ENCODE measurements at places on chromosomes 11 and 22.
A peak's percentile ranks its signal among the peaks of the same experiment; 100 is the strongest.

DNA sequence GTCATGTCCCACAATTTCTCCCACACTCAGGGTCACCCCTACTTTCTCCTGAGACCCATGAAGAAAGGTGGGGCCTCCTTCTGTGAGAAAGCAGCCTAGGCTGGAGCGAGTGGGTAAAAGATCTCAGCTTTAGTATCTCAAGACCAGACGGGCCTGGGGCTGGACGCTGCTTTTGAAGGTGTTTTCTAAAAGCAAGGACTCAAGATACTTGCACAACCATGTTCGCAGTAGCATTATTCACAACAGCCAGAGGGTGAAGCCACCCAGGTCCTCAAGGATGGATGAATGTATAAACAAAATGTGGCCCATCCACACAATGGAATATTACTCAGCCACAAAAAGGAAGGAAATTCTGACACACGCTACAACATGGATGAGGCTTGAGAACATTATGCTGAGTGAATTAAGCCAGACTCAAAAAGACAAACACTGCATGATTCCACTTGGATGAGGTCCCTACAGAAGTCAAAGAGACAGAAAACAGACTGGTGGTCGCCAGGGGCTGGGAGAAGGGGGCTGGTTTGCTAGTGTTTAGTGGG lies 10.6 kb downstream of the SHANK2 start:
- H3K4me3 ChIP-seq = no peak overlapping the region
- no peak overlapping the region for H3K27ac ChIP-seq
- DNase-seq = no peak
- H3K36me3 ChIP-seq = peaks cover 15% of the 10 kb centered on the region
- H3K27me3 ChIP-seq = no peaks in the 10 kb centered on the region

DNA sequence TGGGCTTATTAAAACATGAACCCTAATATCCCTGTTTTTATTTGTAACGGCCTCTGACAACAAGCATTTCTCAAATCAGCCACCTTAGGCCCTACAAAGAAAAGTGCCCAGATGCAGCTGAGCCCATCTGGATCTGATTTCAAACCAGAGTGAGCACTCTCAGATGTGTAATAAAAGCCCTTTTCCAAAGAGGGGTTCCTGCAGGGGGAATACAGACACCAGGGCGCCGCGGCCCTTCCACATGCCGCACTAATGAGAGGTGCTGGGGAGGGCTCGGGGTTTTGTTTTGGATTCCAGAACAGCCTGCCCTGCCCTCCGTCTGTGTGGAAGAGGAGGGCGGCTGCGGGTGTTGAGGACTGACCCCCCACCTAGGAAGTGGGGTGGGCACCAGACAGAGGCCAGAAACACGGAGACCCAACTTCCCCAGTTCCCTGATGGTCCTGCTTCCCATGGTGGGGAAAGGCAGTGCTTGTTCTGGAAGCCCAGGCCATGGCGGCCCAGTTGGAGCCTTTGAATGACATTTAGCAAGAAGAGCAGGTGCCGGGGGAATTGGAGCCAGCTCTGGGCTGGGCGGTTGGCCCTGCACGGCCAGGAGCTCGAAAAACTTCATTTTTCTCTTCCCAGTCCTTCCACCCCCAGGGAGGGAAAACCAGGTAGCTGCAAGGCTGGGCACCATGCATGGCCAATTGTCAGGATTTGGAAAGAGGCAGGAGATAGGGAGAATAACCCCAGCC lies 63.7 kb downstream of the MACROD1 start:
- H3K4me1 ChIP-seq = peaks cover 11% of the 10 kb centered on the region
- no peak overlapping the region for H3K27ac ChIP-seq
- H3K36me3 ChIP-seq = no peaks in the 10 kb centered on the region
- no peak for DNase-seq
- H3K4me3 ChIP-seq = no peak overlapping the region
- peaks cover 36% of the 10 kb centered on the region for H3K27me3 ChIP-seq

DNA sequence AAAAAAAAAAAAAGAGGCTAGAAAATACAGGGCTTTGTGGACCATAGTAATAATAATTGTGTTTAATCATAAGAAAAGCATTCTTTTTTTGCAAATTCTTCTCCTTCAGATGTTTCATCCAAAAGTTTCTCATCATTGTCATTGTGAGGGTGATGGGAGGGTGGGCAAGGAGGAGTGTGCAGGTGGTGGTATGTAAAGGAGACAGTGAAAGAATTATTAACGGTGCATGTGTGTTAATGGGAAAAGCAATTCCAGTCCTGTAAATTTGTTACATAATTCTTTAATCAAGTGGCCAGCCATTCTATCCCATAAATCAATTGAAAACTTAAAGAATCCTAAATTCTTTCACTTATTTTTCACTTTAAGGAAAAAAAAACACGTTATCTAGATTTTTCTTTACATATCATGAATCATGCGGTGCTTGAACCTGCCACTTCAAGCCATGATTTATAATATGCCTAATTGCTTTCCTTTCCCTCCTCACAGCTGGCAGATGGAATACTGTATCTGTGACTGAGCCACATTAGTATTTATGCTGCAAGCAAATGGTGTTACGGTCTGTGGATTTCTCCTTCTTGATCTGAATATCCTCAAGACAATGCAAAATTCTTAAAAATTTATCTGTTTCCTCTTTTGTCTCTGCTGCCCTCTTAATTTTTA lies 318.5 kb downstream of the JRKL start:
- no peak for DNase-seq
- peaks cover 35% of the 10 kb centered on the region for H3K4me1 ChIP-seq
- H3K36me3 ChIP-seq = no peaks in the 10 kb centered on the region
- peak overlapping the region; percentile 62 for H3K27ac ChIP-seq

- peaks cover 17% of the 10 kb centered on the region for H3K27me3 ChIP-seq
- H3K27ac ChIP-seq = no peak overlapping the region
- DNase-seq = no peak
- H3K36me3 ChIP-seq = no peaks in the 10 kb centered on the region
- no peak overlapping the region for H3K4me3 ChIP-seq
Observed at GRCh38 chr22:49140911-49141665, 686.6 kb downstream of the BRD1 start.

- no peaks in the 10 kb centered on the region for H3K36me3 ChIP-seq
- no peak overlapping the region for H3K4me3 ChIP-seq
- H3K4me1 ChIP-seq = no peaks in the 10 kb centered on the region
- DNase-seq = no peak
- no peak overlapping the region for H3K27ac ChIP-seq
Observed at GRCh38 chr11:35330931-35331330, 88.4 kb downstream of the SLC1A2 start.

- no peaks in the 10 kb centered on the region for H3K27me3 ChIP-seq
- no peaks in the 10 kb centered on the region for H3K36me3 ChIP-seq
- no peak overlapping the region for H3K4me3 ChIP-seq
- H3K4me1 ChIP-seq = peaks cover 9% of the 10 kb centered on the region
Observed at GRCh38 chr11:92775003-92775676, 194.3 kb upstream of the MTNR1B start.

- H3K4me1 ChIP-seq = peaks cover 3% of the 10 kb centered on the region
- no peak overlapping the region for H3K4me3 ChIP-seq
- no peak overlapping the region for H3K27ac ChIP-seq
- no peaks in the 10 kb centered on the region for H3K27me3 ChIP-seq
- no peaks in the 10 kb centered on the region for H3K36me3 ChIP-seq
Observed at GRCh38 chr22:50190941-50191741, 5.4 kb downstream of the TRABD start.

DNA sequence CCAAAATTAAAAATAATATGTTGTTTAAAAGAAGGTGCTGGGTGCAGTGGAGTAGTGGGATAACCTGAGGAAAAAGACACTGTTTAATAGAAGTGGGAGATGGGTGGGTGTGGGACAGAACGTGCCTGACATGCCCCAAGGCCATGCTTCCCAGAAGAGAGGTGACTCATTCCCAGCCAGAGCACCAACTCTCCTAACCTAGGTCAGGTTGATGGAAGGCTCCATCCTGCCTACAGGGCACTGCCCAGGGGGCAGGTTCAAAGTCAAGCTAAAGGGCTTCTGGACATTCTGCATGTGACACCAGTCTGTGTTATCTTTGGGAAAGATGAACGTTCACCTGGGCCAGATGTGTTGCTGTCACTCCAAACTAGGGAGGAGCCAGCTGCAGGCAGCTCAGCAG lies 453.1 kb downstream of the SOX6 start:
- H3K4me3 ChIP-seq = no peak overlapping the region
- no peak overlapping the region for H3K27ac ChIP-seq
- no peaks in the 10 kb centered on the region for H3K36me3 ChIP-seq

GRCh38 chr22:17117400-17117799 lies 3.8 kb downstream of the TMEM121B start:
- H3K4me1 ChIP-seq = peaks cover 8% of the 10 kb centered on the region
- peaks cover 23% of the 10 kb centered on the region for H3K27me3 ChIP-seq
- DNase-seq = no peak
- no peaks in the 10 kb centered on the region for H3K36me3 ChIP-seq
- no peak overlapping the region for H3K4me3 ChIP-seq

DNA sequence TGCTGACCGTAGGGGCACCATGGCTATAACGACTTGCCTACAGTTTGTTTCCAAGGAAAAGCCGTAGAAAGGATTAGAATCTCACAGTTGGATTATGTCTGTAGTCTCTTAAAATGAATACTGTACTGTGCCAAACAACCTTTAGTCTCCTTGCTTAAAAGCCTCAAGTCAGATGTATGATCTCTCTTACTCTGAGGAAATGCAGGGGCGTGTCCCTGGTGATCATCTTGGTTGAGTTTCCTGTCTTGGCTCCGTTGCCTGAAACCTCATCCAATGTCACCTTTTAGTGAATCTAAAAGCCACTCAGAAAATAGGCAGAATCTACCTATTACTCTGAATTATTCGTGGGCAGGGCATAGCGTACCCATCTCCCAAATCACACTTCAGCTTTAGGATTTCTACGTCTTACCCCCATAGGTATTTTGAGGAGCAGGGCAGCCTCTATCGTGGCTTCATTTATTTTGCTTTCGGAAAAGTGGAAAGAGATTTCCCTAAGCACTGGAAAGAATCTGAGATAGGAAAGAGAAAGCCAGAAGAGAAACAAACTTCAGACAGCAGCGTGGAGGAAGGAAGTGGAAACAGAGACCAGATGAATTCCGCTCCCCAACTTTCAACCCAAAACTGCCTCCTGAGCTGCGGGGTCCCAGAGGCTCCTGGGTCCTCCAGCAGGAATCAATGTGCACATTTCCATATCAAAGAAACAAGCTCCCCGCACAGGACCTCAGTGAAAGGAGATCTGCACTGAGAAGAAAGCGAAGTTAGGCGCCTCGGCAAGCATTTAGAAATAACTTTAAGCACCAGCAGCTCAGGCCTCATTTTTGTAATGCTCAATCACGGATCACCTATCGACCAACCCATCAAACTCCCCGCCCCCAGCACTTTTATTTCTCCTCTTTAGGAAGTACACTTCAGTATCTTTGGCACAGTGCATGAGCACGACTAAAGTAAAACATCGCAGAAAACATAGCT lies 245.8 kb downstream of the ETS1 start:
- H3K4me3 ChIP-seq = no peak overlapping the region
- peaks cover 4% of the 10 kb centered on the region for H3K4me1 ChIP-seq
- DNase-seq = no peak
- no peaks in the 10 kb centered on the region for H3K36me3 ChIP-seq
- H3K27ac ChIP-seq = no peak overlapping the region
- H3K27me3 ChIP-seq = peaks cover 11% of the 10 kb centered on the region

DNA sequence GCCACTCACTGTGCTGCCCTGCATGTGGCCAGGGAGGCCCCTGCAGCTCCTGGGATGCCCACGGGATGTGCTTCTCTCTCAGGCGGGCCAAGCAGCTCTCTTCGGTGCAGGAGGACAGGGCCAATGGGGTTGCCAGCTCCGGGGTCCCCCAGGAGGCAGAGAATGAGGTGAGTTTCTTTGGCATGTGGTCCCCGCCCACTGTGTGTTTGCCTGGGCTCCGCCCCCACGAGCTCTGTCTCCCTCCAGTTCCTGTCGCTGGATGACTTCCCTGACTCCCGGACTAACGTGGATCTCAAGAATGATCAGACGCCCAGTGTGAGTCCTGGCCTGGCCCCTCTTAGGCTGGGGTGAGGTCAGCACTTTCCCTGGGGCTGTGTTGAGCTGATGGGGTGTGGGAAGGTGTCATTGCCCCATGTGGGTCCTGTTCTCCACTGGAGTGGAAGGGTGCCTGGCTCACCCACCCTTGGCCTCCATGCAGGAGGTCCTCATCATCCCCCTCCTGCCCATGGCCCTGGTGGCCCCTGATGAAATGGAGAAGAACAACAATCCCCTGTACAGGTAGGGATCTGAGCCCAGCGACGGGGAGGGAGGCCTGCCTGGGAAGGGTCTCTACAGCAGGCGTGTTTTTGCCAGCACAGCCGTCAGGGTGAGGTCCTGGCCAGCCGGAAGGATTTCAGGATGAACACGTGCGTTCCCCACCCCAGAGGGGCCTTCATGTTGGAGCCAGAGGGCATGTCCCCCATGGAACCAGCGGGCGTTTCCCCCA lies 7.7 kb downstream of the SCO2 start:
- H3K4me3 ChIP-seq = no peak overlapping the region
- H3K36me3 ChIP-seq = peaks cover 2% of the 10 kb centered on the region
- H3K27me3 ChIP-seq = no peaks in the 10 kb centered on the region
- no peak overlapping the region for H3K27ac ChIP-seq
- H3K4me1 ChIP-seq = no peaks in the 10 kb centered on the region

GRCh38 chr11:69893631-69894030 lies 74.4 kb upstream of the FGF3 start:
- no peak for DNase-seq
- H3K27me3 ChIP-seq = peaks cover 13% of the 10 kb centered on the region
- no peaks in the 10 kb centered on the region for H3K36me3 ChIP-seq
- H3K27ac ChIP-seq = no peak overlapping the region
- peaks cover 8% of the 10 kb centered on the region for H3K4me1 ChIP-seq

GRCh38 chr11:132844956-132845696 lies 687.2 kb downstream of the OPCML start:
- H3K36me3 ChIP-seq = no peaks in the 10 kb centered on the region
- no peak overlapping the region for H3K4me3 ChIP-seq
- H3K4me1 ChIP-seq = no peaks in the 10 kb centered on the region
- peaks cover 39% of the 10 kb centered on the region for H3K27me3 ChIP-seq
- DNase-seq = no peak
- no peak overlapping the region for H3K27ac ChIP-seq

DNA sequence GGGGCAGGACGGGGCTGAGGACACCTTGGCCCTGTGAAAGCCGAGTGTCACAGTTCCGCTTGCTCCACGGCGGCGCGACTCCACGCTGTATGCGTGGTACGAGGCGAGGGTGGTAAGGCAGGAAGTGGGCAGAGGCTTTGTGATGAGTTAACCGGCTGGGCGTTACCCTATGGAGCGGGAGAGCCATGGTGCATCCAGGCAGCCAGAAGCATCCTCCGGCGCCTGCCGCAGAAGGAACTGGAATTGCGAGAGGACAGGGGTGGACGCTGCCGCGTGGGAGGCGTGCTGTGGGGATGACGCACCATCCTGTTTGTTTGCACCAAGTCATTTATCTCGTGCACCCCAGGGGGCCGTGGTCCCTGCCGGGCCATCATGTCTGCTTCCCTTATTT lies 643.9 kb downstream of the BRD1 start:
- DNase-seq = no peak
- H3K4me3 ChIP-seq = no peak overlapping the region
- H3K27ac ChIP-seq = no peak overlapping the region

- H3K36me3 ChIP-seq = no peaks in the 10 kb centered on the region
- no peaks in the 10 kb centered on the region for H3K27me3 ChIP-seq
- no peak for DNase-seq
- no peak overlapping the region for H3K4me3 ChIP-seq
- H3K4me1 ChIP-seq = no peaks in the 10 kb centered on the region
Observed at GRCh38 chr22:30127749-30128166, 47.5 kb downstream of the HORMAD2 start.

- no peaks in the 10 kb centered on the region for H3K36me3 ChIP-seq
- peaks cover 81% of the 10 kb centered on the region for H3K27me3 ChIP-seq
- no peak overlapping the region for H3K4me3 ChIP-seq
- H3K4me1 ChIP-seq = peaks cover 5% of the 10 kb centered on the region
- no peak overlapping the region for H3K27ac ChIP-seq
Observed at GRCh38 chr11:133065847-133066485, 466.3 kb downstream of the OPCML start.

GRCh38 chr11:35974882-35975589 lies 31.2 kb downstream of the LDLRAD3 start:
- no peak for DNase-seq
- H3K27ac ChIP-seq = no peak overlapping the region
- peaks cover 5% of the 10 kb centered on the region for H3K36me3 ChIP-seq
- no peak overlapping the region for H3K4me3 ChIP-seq
- H3K4me1 ChIP-seq = peaks cover 1% of the 10 kb centered on the region
- H3K27me3 ChIP-seq = no peaks in the 10 kb centered on the region

Data from progenitor cell of endocrine pancreas (in vitro differentiated cells).